Astrocyte of the cerebellum (primary cell): ENCODE measurements at places on chromosomes 11 and 22.
A peak's percentile ranks its signal among the peaks of the same experiment; 100 is the strongest.

DNA sequence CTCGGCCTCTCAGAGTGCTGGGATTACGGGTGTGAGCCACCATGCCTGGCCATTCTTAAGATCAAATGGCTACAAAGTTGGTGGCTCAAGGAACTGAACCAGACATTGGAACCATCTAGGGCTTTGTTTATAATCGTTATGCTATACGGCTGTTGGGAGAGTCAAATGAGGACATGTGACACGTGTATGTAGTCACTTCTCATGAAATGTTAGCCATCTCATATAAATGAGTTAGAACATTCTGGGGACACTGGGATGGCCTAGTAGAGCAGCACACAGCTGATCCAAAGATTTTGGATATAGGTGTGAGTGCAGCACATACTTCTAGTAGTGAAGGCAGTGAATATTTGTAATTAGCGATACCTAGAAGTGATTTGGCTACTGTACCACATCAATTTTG lies 6.6 kb upstream of the RBM4 start:
- DNase-seq, result no peak

GRCh38 chr11:69689484-69690319 lies 14.1 kb downstream of the FGF19 start:
- DNase-seq, result no peak

DNA sequence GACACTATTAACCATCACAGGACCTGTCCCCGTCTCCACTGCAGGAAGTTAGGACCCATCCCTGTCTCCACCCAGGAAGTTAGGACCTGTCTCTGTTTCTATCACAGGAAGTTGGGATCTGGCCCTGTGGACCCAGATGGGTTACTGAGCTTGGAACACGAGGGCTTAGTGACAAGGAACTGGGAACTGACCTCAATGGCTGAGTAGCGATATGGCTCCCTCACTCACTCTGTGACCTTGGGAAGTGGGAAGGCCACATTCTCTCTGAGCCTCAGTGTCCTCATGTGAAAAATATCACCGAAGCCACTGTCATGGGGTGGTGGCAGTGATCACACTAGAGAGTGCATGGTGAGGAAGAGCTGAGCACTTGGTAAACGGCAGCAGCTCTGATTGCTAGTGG lies 59.4 kb downstream of the FBLN1 start:
- no peak for DNase-seq

- DNase-seq, result no peak
Observed at GRCh38 chr11:47047972-47048371, 111.4 kb downstream of the CSTPP1 start.

DNA sequence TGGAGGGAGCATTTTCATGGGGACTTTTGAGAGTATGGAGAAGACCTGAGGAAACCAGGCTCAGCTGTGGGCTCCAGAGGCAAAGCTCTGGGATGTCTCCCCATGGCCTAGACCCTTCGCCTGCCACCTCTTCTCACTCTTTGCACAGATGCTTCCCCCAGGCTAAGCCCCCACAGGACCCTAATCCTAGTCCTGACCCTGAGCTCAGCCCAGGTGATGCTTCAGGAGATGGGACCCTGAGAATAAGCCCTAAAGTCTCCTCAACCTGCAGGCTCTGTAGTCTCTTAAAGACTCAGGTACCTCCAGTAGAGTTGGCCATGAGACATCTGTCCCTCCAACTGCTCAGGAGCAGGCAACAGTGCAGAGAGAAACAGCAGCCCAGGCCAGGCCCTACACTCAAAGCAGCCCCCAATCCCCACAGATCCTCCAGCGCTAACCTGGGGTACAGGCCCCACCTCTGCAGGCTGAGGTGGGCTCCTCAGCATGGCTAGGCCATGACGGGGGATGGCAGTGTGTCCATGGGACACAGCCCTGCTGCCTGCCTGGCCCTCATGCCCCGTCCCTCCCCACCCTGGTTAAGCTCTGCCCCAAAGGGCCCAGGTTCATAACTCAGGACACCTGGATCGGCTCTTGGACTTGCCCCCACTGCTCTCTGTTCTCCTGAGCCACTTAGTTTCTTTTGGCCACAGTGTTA lies 39.4 kb downstream of the GGTLC2 start:
- no peak for DNase-seq

DNA sequence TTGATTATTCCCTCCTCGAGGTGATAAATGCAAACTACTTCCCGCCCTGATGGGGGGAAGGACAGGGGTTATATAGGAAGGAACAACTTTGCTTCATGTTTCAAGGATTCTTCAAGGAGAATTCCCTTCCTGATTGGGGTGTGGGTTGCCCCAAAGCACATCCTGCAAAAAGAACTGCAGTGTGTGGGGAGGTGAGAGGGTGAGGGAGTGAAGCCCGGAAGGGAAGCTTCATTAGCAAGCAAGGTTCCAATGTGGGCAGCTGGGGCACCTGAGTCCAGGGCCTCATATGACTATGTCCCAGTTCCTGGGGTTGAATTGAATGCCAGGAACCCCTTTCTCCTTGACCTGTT lies 326.0 kb downstream of the MN1 start:
- no peak for DNase-seq

- DNase-seq, result no peak
Observed at GRCh38 chr11:11659567-11660362, 38.0 kb upstream of the GALNT18 start.

- DNase-seq, result peak; percentile 16
Observed at GRCh38 chr22:31139866-31140716, at the start of gene PLA2G3. Gene PLA2G3 (minus strand): TSS chr22:31140508. CDS start chr22:31140354, 154 bp downstream.

- DNase-seq, result no peak
Observed at GRCh38 chr11:106421676-106422292, 344.3 kb downstream of the AASDHPPT start.

GRCh38 chr11:11471201-11471600 lies 118.2 kb upstream of the CSNK2A3 start:
- no peak for DNase-seq

DNA sequence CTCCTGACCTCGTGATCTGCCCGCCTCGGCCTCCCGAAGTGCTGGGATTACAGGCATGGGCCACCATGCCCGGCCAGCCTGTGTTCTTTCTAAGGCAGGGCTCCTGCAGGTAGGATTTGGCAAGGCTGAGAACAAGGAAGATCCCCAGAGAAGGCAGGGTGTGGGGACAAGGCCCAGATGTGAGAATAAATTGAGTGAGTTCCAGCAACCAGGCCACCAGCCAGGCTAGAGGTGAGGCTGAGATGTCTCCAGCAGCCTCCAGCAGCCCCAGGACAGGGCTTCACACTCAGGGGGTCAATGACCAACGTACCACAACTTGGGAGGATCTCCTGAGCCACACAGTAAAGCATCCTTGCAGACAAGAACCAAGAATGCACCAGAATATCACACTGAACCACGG lies 75.1 kb downstream of the BUD13 start:
- DNase-seq, result no peak

- DNase-seq, result peak; percentile 34
Observed at GRCh38 chr11:132866783-132867545, 665.3 kb downstream of the OPCML start.

DNA sequence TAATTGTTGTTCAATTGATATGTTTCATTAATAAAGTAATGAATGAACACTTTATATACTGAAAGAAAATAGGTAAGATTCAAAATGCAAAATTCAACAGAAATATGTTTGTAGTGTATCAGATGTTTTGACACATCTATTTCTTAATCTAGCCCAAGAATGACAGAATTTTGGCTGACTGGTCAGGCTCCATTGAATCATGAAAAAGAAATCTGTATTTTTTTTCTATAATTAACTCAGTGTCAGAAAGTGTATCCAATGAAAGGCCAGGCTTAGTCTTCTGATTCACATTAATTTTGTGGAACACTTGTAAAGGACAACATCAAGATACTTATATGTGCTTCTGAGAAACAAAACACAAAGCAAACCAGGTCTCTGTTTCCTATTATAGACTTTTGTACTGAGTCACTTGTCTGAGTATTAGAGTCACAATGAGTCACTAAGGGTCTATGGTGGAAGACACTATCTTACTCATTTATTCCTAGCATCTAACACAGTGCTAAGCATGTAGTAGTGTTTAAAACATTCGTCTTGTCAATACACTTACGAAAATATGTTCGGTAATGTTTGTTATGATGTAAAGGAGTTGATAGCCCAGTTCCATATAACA lies 297.7 kb upstream of the CCDC90B start:
- DNase-seq, result no peak

DNA sequence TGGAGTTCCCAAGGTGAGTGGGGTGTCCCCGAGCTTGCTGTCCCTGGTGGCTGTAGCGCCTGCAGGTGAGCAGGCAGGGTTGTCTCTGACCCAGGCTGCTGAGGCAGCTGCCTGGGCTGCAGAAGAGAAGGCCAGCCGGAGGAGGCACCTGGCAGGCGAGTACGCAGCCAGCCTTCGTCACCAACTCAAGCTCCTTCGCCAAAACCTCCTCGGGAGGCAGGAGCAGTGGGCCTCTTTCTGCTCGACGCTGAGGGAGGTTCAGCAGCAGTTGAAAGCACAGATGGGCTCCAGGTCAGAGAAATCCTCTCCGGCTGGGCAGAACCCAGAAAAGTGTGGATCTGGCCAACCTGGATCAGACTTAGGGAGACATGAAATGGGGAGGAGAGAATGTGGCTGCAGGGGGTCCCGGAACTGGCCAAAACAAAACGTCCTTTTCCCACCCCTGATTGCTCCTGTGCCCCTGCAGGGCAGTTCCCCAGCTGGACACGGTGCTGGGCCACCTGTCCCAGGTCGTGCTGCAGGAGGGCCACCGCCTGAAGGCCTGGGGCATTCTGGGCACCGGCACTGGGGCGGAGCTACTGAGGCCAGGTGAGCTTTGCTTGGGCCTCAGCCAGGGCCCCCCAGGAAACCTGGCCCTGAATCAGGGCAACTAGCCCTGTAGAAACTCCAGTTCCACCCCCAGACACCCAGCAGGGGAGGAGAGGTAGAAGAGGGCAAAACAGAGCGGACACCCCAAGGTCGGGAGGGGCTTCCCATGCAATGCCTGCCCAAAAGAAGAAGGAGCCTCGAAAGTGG lies 56.7 kb downstream of the BTG4 start:
- DNase-seq, result no peak

GRCh38 chr11:76558891-76559290 lies 111.7 kb downstream of the LRRC32 start:
- no peak for DNase-seq

DNA sequence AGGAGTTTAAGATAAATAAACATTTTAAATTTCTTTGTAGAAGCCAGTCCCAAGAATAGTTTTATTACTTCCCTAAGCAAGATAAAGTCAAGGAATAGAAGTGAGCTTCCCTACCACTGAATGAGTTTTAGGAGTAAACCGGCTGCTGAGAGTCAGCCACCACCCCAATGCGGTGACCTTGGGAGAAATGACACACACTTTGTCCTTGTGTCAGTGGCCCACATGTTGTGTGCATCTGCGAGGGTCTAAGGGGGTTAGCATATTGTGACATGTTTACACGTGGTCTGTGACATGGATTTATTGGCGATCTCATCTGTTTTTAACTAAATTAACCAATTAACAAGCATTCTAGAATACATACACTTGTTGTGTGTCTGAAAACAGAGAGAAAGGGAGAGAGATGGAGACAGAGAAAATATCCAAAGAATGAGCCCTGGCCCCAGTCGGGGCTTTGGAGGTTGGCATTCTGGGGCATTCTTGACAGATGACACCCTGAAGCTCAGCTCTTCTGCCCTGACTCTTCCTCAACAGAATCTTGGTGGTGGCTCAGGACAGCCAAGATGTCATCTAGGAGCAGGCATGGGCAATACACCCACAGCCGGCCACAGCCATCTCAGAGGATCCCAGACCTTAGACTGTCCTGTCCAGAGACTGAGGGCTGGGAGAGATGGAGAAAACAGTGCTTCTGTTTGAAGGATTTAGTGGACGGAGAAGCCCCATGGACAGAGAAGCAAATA lies 29.7 kb upstream of the TMPRSS4 start:
- DNase-seq, result no peak

DNA sequence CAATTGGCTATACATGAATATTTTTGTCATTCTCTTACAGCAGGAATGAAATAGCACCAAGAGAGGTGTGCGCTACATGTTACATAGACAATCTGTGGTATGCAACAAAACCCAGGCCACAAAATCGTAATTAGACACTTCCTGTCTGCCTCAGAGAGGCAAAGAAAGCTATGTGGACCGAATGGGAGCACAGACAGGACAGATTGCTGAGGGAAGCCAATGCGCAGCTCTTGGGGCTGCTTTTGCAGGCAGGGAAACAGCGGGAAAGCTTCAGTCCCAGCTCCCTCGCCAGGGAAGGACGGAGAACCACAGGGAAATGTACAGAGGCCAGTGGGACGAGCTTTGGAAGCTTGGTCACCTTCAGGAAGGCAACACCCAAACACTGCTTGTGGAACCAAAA lies 40.9 kb downstream of the SERPINH1 start:
- DNase-seq, result peak; percentile 28

DNA sequence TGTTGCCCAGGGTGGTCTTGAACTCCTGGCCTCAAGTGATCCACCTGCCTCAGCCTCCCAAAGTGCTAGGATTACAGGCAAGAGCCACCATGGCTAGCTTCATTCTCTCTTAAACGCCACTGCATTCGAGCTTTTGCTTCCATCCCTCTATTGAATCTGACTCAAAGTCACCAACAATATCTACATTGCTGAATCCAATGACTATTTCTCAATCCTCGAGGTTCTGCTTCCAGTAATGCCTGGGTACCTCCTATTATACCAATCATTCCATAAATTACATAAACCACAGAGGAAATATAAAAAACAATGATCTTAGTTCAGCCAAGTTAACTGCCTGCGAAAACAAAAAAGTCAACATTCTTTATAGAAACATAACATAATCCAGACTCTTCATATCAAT lies 11.9 kb upstream of the NXF1 start:
- DNase-seq, result no peak

DNA sequence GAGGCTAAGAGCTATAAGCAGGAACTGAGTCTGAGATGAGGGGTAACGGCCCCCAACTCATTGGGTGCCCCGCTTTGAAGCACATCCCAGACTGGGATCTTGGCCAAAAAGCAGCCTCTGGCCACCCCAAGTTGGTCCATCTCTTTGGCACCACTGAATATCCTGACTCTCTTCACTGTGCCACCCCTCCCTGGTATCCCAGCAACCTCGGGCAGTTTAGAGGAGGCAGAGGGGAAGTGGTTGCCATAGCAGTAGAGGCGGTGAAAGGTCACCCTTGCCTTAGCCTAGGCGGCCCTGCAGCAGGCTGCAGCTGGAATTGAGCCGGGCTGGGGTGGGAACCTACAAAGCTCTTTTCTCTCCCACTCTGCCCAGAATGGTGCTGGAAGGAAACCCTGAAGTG lies 1.1 kb downstream of the PELI3 start:
- DNase-seq, result no peak

DNA sequence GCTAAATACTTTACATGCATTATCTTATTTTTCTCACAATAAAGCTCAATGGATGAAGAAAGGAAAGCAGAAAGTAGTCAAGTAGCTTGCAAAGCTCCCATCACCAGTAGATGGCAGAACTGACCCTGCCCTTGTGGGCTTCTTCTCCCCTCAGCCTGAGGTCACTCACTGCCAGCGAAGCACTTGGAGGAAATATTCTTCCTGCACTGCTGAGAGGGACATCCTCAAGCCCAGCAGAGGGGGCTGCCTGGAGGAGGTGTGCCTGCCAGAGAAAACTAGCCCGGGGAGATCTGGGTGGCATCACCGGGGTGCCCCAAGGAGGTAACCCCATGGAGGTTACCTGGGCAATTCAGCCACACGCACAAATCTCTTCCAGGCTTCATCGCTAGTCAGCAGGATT lies 6.6 kb downstream of the APOL4 start:
- peak; percentile 45 for DNase-seq

GRCh38 chr11:9176550-9176949 lies 85.2 kb upstream of the SCUBE2 start:
- no peak for DNase-seq

- no peak for DNase-seq
Observed at GRCh38 chr11:19947537-19948114, 212.6 kb downstream of the DBX1 start.

- DNase-seq, result no peak
Observed at GRCh38 chr11:85813721-85814120, 2.8 kb upstream of the SYTL2 start.
